Activated CD4-positive, alpha-beta T cell treated with anti-CD3 and anti-CD28 coated beads, Interleukin-2, amount 10 ng/mL, durations not matched to agents 24 days and 14 days (primary cell): ENCODE measurements at places on chromosomes 1 and 21. TPM values are rescaled to one million over a fixed set of nuclear protein-coding genes. Genes with fewer than 3 reads are reported as not detected.
A peak's percentile ranks its signal among the peaks of the same experiment; 100 is the strongest.

- H3K4me1 ChIP-seq = no peaks in the 10 kb centered on the region
- no peak overlapping the region for H3K27ac ChIP-seq
- no peak for DNase-seq
- H3K4me3 ChIP-seq = no peak overlapping the region
Measured at GRCh38 chr1:54027848-54028247, 9.9 kb upstream of the LDLRAD1 start.

GRCh38 chr1:8533907-8534306 is 216.0 kb downstream of the SLC45A1 start:
- no peak for DNase-seq
- H3K4me3 ChIP-seq = peak overlapping the region; percentile 68
- H3K4me1 ChIP-seq = peaks cover 40% of the 10 kb centered on the region
- H3K36me3 ChIP-seq = peaks cover 13% of the 10 kb centered on the region
- H3K27ac ChIP-seq = peak overlapping the region; percentile 82

DNA sequence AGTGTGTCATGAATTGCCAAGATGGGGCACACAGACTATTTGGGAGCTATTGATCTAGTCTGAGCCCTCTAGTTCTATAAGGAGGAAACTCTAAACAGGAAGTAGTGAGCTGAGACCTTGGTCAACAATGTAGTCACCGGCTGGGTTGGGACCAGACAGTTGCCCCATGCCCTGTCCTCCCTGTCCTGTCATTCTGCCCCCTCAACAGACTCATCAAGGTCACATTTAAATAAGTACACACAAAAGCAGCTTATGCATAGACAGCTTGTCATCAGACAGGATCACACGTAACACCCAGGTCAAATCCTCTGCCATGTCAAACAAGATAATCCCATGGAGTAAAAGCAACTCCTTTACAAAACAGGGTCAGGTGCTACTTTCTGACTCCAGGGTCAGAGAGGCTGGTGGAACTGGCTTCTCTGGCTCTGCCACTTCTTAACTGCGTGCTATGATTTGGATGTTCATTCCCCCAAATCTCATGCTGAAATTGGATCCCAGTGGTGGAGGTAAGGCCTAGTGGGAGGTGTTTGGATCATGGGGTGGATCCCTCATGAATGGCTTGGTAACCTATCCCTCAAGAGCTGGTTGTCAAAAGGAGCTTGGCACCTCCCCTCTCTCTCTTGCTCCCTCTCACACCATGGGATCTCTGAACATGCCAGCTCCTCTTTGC is 128.9 kb downstream of the HIVEP3 start:
- DNase-seq = no peak
- peaks cover 15% of the 10 kb centered on the region for H3K36me3 ChIP-seq
- H3K27ac ChIP-seq = no peak overlapping the region
- H3K4me1 ChIP-seq = peaks cover 44% of the 10 kb centered on the region
- H3K27me3 ChIP-seq = no peaks in the 10 kb centered on the region

DNA sequence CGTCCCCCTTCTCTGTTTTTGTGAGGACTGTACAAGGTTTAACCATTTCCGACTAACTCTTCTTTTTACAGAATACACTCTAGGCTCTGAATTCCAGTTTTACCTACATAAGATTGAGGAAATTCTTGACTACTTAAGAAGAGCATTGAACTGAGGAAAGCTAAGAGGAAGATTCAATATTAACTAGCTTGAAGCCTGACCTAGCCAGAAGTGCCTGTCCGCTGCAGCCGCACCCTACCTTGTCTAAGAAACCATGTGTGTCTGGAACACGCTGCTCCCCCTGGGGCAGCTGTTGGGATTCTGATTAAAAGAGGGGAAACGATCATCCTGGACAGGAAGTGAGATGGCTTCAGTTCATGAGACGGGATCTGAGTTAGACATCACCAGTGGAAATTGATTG is 28.9 kb downstream of the CA6 start:
- DNase-seq = no peak
- no peak overlapping the region for H3K4me3 ChIP-seq
- no peaks in the 10 kb centered on the region for H3K27me3 ChIP-seq
- peaks cover 28% of the 10 kb centered on the region for H3K4me1 ChIP-seq
- H3K27ac ChIP-seq = peak overlapping the region; percentile 5

DNA sequence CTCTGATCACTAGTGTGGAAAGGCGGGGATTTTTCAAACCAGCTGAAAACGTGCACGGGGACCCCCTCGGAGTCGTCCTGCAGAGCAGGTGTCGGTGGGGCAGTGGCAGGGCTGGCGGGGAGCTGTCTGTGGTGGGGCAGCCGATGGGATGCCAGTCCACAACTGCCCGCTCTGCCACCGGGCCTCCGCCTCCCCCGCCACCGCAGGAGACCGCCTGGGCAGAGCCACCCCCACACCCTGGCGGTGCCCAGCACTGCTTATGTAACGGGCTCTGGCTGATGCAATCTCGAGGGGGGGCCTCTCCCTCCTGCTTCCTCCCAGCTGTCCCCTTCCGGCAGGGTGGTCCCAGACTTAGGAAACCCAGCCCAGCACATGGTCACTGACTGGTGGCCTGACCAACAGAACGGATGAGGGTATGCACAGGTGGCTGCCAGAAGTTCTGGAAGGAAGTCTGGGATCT is 9.3 kb downstream of the CHD5 start:
- no peaks in the 10 kb centered on the region for H3K4me1 ChIP-seq
- H3K36me3 ChIP-seq = no peaks in the 10 kb centered on the region
- no peak overlapping the region for H3K27ac ChIP-seq
- peaks cover 2% of the 10 kb centered on the region for H3K27me3 ChIP-seq

DNA sequence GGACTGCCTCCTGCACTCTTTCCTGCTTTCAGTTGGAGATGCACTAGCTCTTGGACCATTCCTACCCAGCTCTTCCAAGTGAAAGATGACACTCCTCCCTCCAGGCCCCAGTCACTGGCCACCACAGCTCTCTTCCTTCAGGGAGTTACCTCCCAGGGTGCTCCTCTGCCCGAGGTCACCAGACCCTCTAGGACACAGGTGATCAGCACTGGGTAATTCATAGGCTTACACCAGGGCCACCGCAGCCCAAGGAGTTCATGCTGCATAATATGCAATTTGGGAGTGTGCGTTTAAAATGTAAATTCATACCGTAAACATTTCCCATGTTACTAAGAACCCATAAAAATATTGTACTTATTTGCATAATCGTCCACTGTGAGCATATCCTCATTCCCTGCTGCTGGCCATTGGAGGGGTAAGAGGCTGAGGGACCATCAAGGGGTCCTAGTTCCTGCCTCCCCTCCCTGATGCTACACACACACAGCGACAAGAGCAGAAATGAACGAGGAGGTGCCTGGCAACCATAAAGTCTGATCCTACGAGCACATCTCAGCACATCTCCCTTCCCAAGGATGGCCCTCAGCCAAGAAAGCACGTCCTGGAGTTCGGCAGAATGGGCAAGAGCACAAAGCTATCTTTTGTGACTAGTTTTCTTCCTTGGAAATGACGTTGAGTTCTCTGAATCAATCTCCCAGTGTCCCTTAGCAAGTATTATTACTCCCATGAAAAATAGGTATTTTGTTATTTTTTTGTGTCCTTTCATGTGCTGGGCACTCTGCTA is 222.9 kb upstream of the RAB4A start:
- H3K27me3 ChIP-seq = peaks cover 38% of the 10 kb centered on the region
- no peak for DNase-seq
- H3K27ac ChIP-seq = no peak overlapping the region
- no peaks in the 10 kb centered on the region for H3K36me3 ChIP-seq
- peaks cover 4% of the 10 kb centered on the region for H3K4me1 ChIP-seq
- no peak overlapping the region for H3K4me3 ChIP-seq

- peaks cover 34% of the 10 kb centered on the region for H3K27me3 ChIP-seq
- peak; percentile 77 for DNase-seq
- no peaks in the 10 kb centered on the region for H3K36me3 ChIP-seq
- H3K4me3 ChIP-seq = no peak overlapping the region
- H3K27ac ChIP-seq = no peak overlapping the region
Measured at GRCh38 chr1:25797939-25798338, 2.1 kb upstream of the SELENON start.

DNA sequence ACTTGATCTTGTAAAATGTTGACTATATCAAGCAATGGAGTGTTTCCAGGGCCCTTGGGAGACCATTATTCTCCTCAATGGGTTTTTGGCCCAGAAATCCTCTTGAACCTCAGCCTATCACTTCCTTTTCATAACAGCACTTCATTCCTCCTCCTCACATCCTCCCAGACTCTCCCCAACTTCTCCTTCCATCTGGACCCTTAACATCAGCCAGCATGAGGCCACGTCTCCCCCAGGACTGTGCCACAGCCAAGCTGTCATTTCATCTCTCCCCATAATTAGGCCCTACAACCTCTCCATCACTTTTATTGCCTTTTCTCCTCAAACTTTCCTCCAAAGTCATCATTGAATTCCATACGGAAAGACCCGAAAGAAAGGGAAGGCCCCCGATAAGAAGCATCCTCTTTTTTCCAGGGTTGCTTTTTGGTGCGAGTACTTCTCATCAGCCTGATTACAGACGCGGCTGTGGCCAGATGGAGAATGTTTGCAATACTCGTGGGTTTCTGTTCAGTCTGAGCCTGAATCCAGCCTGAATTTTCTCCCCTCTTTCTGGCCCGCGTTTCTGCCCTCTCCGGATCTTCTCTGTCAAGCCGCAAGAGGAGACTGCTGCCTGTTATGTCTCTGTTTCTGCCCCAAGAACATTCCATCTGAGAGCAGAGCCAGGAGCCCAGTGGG is 52.7 kb upstream of the SLC25A33 start:
- no peaks in the 10 kb centered on the region for H3K36me3 ChIP-seq
- peaks cover 18% of the 10 kb centered on the region for H3K27me3 ChIP-seq
- peaks cover 2% of the 10 kb centered on the region for H3K4me1 ChIP-seq
- H3K27ac ChIP-seq = no peak overlapping the region
- DNase-seq = no peak

DNA sequence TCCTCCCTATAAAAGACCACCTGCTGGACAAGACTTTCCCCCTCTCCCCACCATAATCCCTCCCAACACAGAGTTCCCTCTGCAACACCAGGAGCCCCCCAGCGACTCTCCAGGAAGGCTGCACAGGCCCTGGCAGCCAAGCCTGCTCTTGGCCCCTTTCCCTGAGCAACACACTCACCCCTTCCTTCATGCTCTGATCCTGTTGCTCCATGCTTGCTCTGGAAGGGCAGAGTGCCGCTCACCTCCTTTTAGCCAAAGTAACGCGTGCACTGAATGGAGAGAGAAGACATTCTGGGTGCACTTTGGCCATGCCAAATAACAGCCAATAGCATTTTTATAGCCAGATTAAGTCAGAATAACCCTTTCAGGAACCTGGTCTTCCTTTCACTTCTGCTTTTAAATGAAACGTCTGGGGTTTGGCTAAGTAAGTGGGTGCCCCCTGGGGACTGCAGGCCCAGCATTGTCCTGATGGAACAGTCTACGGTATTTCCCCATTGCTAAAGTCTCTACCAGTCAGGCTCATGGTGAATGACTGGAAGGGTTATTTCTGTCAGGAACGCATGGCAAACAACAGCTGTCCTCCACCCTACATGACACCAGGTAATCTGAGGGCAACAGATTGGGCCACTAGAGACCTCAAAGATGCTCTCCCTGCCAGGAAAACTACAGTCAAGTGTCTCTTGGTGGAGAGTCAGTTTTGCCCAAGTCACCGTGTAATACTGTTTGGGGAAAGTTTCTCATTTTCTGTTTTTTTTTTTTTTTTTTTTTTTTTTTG is at the start of gene SLC2A5:
SLC2A5 (minus strand) TSS at position 310 of the 775 bp plus-strand sequence; CDS start at position 211, 99 bp downstream.
- H3K27me3 ChIP-seq = peaks cover 9% of the 10 kb centered on the region
- H3K4me1 ChIP-seq = peaks cover 16% of the 10 kb centered on the region
- H3K4me3 ChIP-seq = no peak within 1 kb of the TSS
- no peak for DNase-seq

- DNase-seq = no peak
- H3K27me3 ChIP-seq = no peaks in the 10 kb centered on the region
- H3K27ac ChIP-seq = no peak overlapping the region
- no peak overlapping the region for H3K4me3 ChIP-seq
- H3K4me1 ChIP-seq = no peaks in the 10 kb centered on the region
- no peaks in the 10 kb centered on the region for H3K36me3 ChIP-seq
Measured at GRCh38 chr1:72649991-72650390, 367.7 kb upstream of the NEGR1 start.

- H3K4me1 ChIP-seq = no peaks in the 10 kb centered on the region
- H3K27me3 ChIP-seq = peaks cover 9% of the 10 kb centered on the region
- H3K36me3 ChIP-seq = no peaks in the 10 kb centered on the region
- no peak overlapping the region for H3K27ac ChIP-seq
- H3K4me3 ChIP-seq = no peak overlapping the region
Measured at GRCh38 chr1:48654606-48655210, 122.0 kb downstream of the BEND5 start.

DNA sequence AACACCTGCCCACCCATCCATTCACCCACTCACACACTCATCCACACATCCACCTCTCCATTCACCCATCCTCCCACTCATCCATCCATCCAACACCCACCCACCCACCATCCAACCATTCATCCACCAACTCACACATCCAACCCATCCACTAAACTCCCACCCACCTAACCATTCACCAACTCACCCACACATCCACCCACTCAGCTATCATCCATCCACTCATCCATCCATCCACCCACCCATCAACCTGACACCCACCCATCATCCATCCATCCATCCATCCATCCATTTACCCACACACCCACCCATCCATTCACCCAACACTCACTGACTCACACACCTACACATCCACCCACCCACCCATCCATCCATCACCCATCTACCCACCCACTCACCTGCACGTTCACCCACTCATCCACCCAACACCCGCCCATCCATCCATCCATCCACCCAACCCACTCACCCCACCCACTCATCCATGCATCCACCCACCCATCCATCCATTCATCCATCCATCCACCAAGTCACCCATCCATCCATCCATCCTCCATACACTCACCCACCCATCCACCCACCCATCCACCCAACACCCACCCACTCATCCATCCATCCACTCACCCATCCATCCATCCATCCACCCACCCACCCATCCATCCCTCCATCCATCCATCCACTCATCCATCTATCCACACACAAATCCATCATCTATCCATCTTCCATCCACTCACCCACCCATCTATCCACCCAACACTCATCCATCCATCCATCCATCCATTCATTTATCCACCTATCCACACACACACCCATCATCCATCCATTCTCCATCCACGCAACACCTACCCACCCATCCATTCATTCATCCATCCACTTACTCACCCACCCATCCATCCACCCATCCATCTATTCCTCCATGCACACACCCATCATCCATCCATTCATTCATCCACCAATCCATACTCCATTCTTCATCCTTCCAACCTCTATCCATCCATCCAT is 17.4 kb upstream of the PRDM16 start:
- H3K36me3 ChIP-seq = no peaks in the 10 kb centered on the region
- H3K4me1 ChIP-seq = no peaks in the 10 kb centered on the region
- peaks cover 4% of the 10 kb centered on the region for H3K27me3 ChIP-seq
- no peak overlapping the region for H3K4me3 ChIP-seq

GRCh38 chr1:211647711-211648121 is 27.7 kb downstream of the NEK2 start:
- H3K4me3 ChIP-seq = no peak overlapping the region
- no peak overlapping the region for H3K27ac ChIP-seq
- H3K4me1 ChIP-seq = peaks cover 4% of the 10 kb centered on the region
- no peaks in the 10 kb centered on the region for H3K36me3 ChIP-seq
- H3K27me3 ChIP-seq = peaks cover 16% of the 10 kb centered on the region
- no peak for DNase-seq

- no peak for DNase-seq
- no peaks in the 10 kb centered on the region for H3K36me3 ChIP-seq
- H3K27ac ChIP-seq = no peak overlapping the region
- H3K27me3 ChIP-seq = no peaks in the 10 kb centered on the region
- H3K4me1 ChIP-seq = no peaks in the 10 kb centered on the region
Measured at GRCh38 chr1:184574588-184574987, 180.1 kb downstream of the EDEM3 start.

CTXND2 gene
- total RNA-seq = not detected in 2 replicates

PROK1 gene
- total RNA-seq = not detected in 2 replicates

RAP1GAP gene
- 0.42 and 0.71 TPM in 2 replicates for total RNA-seq

RSPH1 gene
- not detected in 2 replicates for total RNA-seq

LAX1 gene
- total RNA-seq = 13.4 and 15.1 TPM in 2 replicates

SLC9C2 gene
- not detected in 2 replicates for total RNA-seq

PARK7 gene
- 409 and 426 TPM in 2 replicates for total RNA-seq

JAM2 gene
- total RNA-seq = 0.33 and 0.36 TPM in 2 replicates

LCE2B gene
- not detected in 2 replicates for total RNA-seq
